ENCODE measurements at places on chromosomes 1 and 21.
A peak's percentile ranks its signal among the peaks of the same experiment; 100 is the strongest.

DNA sequence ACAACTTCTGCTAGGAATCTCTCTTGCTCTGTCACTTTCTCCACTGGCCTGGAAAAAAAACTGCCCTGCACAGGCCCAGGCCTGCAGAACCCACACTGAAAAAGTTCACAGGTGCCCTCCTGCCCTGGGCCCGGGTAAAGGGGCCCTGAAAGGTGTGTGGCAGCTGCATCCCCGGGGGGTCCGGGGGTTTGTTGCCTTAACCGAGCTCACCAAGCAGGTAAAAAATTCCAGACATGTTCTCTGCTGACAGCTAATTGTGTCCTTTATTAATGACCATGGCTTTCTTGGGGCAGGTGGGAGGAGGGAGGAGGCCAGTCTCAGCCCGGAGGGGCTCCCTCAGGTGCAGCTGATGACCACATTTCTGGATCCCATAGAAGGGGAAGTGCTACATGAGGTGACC is 122.9 kb downstream of the LACTBL1 start:
- no peak for DNase-seq

DNA sequence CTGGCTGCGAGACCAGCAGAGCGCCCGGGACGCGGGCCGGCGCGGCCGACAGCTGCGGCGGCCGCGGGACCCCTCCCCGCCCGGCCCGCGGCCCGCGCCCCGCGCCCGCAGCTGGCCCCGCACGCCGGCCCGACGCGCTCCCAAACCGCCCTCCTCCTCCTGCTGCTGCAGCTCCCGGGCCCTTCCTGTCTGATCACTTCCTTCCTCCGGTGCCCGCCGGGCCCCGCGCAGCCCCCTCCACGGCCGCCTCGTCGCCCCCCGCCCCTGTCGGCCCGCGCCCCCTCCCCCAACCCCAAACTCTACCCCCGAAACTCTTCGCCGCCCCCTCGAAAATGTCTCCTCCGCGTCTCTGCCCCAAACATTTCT is 594 bp downstream of the LUZP1 start:
- DNase-seq: peak; percentile 21

DNA sequence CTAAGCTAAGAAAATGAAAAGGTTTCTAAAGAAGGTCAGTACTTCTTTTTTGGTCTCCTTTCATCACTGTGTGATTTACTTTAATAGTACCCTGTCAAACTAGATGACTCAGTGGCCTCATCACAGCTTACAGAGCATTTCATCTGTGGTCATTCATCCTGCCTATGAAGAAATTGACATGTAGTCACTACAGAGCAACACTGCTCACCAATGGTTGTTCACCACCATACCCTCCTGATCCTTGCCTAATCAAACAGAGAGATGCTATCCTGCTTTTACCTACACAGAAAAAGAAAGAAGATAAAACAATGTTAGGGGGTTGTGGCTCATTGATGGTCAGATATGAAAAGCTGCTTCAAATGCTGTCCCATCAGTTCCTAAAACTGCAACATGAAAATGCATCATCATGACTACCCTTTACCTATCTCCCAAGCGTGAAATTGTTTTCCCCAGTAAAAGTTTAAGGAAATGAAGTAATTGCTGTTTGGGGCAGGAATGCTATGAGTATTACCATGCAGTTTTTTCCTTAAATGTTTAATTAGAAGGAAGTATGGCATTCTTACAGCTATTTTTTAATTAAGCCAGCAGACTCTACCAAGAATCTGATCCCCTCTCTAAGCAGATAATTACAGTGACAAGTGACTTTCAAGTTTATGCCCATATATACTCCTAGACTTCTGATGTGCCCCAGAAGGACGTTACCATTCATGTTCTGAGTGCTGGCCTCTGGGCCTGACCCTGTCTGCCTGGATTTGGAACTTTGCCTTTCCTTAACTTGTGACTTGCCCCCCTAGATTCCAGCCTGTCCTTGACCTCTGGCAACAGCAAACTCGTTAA is 46.1 kb upstream of the FBXO28 start:
- peak; percentile 38 for DNase-seq

GRCh38 chr1:8113262-8114220 is 87.4 kb upstream of the ERRFI1 start:
- no peak for DNase-seq

DNA sequence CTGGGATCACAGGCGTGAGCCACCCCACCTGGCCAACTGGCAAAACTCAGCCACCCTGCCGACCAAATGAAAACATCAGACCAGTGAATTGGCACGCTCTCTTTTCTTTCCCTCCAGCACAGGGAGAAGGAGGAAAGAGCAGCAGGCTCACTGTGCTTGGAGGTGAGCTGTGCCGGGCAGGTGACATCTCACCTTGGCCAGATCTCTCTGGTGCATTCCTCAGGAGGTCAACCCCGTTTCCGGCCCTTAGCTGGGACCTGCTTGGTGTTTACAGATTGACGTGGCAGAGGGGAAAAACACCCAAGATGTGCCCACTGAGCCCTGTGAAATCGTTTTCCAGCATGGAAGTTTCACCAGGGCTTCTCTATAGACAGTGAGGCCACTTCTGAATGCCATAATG is 45.1 kb downstream of the TMEM51 start:
- DNase-seq: no peak

- DNase-seq: no peak
These were observed 31.9 kb downstream of the SEC16B start for GRCh38 chr1:177937931-177938330.

GRCh38 chr1:6133146-6133895 is 46.8 kb downstream of the CHD5 start:
- no peak for DNase-seq

- no peak for DNase-seq
These were observed 21.7 kb downstream of the RNF187 start for GRCh38 chr1:228508840-228509415.

GRCh38 chr1:25503551-25504426 is 39.6 kb upstream of the LDLRAP1 start:
- peak; percentile 62 for DNase-seq

- peak; percentile 6 for DNase-seq
These were observed 1.4 kb downstream of the ATF3 start for GRCh38 chr1:212609701-212610574.

DNA sequence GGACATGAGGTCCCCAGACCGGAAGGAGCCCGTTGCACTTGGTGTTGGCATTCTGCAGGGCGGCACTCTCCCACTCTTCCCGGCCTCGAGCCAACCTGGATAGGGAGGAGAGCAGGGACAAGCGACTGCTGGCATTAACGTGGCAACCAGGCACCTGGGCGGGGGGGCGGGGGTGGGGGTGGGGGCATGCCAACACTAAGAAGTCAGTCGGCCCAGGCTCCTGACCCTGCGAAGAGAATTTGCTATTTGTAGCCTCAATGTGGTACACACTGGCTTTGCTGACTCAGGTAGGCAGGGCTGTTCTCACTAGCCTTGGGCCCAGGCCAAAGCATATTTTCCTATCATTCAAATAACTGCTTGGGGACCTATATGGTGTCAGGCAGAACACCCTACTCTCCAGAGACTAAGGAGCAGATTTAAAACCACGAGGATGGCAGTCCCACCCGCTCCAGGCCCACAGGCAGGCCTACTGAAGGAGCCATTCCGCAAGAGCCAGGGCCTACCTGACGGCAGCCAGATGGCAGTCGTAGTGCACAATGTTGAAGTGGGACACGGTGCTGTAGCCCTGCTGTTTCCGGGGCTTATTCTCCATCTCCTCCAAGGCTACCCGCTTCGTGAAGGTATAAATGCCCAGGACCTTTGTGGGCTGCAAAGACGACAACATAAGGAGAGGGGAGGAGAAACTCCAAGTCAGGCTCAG is 123.7 kb downstream of the UBR4 start:
- DNase-seq: no peak

- no peak for DNase-seq
These were observed 294.8 kb upstream of the ADAMTS5 start for GRCh38 chr21:27261676-27262075.

DNA sequence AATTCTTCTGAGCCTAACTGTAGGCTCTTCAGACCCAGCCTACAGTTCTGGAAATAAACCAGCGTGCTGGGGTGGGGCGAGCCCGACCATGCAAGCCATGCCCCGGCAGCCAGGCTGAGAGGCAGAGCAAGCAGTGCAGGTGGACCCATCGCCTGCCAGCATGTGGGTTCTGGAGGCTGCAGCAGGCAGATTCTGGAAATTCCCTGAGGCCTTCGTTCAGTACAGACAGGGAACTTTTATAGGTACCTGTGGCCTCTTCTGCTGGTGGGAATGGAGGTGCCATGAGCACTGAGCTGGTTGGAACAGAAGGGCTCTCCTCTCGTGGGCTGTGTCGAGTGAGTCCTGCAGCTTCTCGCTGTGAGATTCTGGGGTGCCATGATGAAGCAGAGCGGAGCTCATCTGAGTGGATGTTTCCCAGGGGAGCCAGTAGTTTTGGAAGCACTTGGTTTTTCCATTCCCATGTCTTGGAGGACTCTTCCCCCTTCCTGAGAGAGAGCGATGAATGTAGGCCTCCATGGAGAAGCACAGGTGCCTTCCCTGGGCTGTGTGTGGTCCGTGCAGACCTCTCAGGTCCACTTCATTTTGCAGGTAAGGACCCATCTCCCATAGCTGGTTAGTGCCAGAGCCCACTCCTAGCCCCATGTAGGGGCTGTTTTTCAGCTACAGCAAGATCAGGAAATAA is 94.1 kb downstream of the PCBP3 start:
- DNase-seq: no peak

DNA sequence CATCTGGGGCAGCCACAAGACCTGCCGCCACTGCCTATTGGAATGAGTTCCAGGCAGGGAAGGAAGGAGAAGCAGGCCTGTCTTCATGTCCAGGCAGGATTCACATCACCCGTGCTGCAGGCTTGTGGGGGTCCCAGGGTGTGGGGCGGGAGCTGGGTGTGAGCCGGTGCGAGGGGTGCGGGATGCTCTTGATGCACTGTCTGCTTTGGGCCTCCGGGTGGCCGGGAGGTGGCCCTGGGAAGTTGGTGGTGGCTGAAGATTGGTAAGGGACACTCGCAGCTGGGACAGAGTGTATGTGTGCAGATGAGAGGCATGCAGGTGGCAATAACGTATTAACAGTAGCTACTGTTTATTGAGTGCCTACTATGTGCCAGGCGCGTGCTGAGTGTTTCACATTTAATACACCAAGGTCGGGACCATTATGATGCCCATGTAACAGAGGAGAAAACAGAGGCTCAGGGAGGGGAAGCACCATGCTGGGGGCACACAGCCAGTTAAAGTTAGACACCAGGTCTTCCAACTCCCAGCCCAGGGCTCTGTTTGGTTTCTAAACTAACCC is 3.3 kb downstream of the CROCC start:
- DNase-seq: no peak

GRCh38 chr1:4602462-4603294 is 51.7 kb upstream of the AJAP1 start:
- no peak for DNase-seq

DNA sequence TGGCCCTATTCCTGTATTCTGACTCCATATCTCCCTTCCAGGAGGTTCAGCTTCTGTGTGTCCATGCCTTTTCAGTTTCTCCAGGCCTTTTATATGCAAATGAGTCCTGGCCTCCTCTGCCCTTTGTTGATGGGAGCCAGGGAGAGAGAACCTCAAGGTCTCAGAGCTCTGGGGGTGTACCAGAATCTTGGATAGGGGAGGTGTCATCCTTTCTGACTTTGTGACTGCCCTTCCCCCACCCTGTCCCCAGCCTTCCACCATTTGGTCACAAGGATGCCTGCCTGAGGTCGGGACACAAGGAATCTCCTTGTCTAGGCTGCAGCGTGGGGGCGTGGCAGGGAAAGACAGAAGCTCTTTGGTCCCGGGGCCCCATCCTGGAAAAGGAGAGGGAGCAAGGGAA is 18.6 kb downstream of the LURAP1 start:
- no peak for DNase-seq

GRCh38 chr1:63868268-63868781 is 94.5 kb downstream of the ROR1 start:
- DNase-seq: no peak

- DNase-seq: no peak
These were observed 66.1 kb downstream of the PLXNA2 start for GRCh38 chr1:208178091-208178529.

GRCh38 chr1:31782421-31783410 is 18.6 kb upstream of the ADGRB2 start:
- no peak for DNase-seq

- DNase-seq: no peak
These were observed 90.1 kb downstream of the UCHL5 start for GRCh38 chr1:192969091-192969490.

GRCh38 chr1:15749399-15750291 is 7.3 kb downstream of the TMEM82 start:
- DNase-seq: no peak

GRCh38 chr21:14383596-14384180 is 742 bp upstream of the HSPA13 start:
- peak; percentile 9 for DNase-seq

DNA sequence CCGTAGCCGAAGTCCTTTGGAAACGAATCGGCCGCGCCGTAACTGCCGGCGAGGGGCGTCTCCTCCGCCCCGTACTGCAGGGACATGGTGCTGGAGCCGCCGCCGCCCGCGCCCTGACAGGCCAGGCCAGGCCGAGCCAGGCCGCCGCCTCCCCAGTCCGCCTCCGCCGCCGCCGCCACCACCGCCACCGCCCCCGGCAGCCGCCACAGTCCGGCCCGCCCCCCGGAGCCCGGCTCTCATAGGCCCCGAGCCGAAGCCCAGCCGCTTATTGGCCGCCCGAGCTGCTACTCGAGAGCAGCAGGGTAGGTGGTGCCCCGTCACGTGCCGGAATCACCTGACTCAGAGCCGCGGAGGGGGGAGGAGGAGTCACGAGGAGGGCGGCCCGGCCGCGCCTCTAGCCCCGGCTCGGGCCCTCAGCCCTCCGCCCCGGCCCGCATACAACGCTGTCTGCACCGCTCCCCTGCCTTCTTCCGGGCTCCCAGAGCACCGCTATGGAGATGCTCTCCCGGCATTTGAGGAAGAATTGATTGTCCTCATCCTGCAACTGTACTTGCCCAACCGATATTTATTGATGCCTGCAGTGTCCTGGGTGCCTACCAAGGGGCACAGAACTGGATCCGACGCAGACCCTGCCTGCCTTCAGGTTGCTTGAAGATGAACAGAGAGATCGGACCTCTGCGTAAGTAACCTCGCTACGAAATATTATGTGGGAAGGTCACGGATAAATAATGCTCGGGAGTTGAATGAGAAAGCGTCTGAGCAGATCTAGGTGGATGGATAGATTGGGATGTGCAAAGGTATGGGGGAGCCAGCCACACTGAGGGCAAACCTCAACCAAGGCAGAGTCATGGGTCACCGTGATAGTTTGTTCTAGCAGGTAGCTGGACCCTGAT is at the start of gene RRAGC:
TSS of gene RRAGC (minus strand) at position 212 of the 893 bp plus-strand sequence. CDS start at position 86, 126 bp downstream.
- peak; percentile 97 for DNase-seq

GRCh38 chr1:38064197-38064903 is 17.8 kb upstream of the POU3F1 start:
- DNase-seq: no peak

- DNase-seq: no peak
These were observed 9.5 kb downstream of the ERG start for GRCh38 chr21:38488640-38489270.

DNA sequence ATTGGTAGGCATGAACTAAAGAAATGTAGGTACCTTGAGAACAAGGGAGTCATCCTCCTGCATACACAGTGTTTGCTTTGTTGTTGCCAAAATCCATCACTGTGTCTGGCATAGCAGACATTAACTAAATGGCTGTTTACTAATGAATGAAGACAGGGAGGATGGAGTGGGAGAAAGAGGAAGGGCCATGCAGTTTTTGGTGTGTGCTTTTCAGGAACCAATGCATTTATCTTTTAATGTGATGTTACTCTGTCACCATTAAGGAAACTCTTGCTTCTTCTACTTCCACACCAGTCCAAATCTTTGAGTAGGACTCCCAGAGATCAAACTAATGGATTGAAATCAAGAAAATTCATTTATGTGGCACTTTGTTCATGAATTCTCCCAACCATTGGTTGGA is 55.6 kb upstream of the DUSP10 start:
- DNase-seq: no peak
